Activated CD4-positive, alpha-beta memory T cell treated with anti-CD3 and anti-CD28 coated beads for 36 hours (primary cell): ENCODE measurements at places on chromosomes 6 and 20.
A peak's percentile ranks its signal among the peaks of the same experiment; 100 is the strongest.

- DNase-seq: no peak
These were observed 44.1 kb downstream of the NKX2-4 start for GRCh38 chr20:21353236-21353635.

GRCh38 chr6:79231101-79231500 is 3.4 kb downstream of the HMGN3 start:
- no peak for DNase-seq

- DNase-seq: peak; percentile 38
These were observed 33.4 kb upstream of the PRELID3B start for GRCh38 chr20:59075934-59076508.

DNA sequence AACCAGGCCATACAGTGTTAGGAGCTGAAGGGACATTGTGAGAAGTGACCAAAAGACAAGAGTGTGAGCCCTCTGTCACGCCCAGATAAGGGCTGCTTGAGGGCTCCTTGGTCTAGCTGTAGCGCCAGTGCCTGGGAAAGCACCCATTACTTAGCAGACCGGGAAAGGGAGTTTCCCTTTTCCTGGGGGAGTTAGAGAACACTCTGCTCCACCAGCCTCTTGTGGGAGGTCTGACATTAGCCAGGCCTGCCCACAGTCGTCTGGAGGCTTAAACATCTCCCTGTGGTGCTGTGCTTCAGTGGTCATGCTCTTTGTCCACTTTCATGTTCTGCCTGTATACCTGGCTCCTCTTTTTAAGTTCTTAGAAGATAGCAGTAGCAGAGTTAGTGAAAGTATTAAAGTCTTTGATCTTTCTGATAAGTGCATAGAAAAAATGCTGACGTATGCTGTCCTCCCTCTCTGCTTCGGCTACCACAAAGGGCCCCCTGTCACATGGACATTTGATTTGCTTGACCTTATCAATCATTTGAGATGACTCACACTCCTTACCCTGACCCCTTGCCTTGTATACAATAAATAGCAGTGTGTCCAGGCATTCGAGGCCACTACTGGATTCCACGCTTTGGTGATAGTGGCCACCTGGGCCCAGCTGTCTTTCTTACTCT is 201.5 kb upstream of the ECI2 start:
- DNase-seq: no peak

DNA sequence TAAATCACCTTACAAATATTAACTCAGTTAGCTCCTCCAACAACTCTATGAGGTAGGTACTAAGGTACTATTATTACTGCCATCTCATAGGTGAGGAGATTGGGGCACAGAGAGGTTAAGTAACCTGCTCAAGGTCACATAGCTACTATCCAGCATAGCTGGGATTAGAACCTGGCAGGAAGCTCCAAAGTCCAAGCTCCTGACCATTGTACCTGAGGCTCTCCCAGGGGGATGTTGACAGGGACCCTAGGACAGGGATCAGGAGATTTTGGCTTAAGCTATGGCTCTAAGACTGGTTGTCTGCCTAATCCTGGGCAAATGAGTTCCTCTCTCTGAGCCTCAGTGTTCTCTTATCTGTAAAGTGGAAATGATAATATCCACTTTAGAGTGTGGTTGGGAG is 59.3 kb downstream of the HNF4A start:
- DNase-seq: no peak

GRCh38 chr6:11607383-11607782 is 69.8 kb downstream of the TMEM170B start:
- no peak for DNase-seq

- no peak for DNase-seq
These were observed 122.4 kb downstream of the RIN2 start for GRCh38 chr20:19880256-19881079.

DNA sequence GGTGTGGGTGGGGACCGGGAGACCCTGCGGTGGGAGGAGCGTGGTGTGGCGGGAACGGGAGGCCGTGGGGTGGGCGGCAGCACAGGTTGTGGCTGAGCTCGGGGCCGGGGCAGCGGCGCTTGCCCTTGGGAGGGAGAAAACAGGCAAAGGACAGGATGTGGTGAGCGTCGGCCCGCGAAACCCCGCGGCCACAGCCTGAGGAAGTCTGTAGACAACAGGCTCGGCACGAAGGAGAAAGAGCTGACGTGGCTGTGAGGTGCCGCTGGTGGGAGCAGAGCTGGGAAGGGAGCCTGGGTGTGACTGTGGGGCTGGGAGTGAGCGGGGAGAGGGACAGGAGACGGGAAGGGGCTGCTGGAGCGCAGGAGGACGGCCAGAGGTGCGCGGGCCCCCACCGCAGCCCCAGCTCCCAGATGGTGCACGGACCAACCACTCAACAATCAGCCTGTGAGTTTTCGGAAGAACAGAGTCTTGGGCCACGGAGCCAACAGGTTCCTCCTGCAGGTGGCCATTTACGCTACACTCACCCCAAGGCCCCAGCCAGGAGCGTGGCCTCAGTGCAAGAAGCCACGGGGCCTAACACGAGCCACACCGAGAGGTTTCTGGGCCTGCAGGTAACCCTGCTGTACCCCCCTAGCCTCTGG is 202.8 kb downstream of the DLL1 start:
- peak; percentile 75 for DNase-seq

GRCh38 chr6:166483573-166484250 is 101.0 kb upstream of the MPC1 start:
- DNase-seq: no peak
